IMR-90 (cell line): ENCODE measurements at places on chromosomes 2 and 18. TPM values are rescaled to one million over a fixed set of nuclear protein-coding genes. Genes with fewer than 3 reads are reported as not detected.

DNA sequence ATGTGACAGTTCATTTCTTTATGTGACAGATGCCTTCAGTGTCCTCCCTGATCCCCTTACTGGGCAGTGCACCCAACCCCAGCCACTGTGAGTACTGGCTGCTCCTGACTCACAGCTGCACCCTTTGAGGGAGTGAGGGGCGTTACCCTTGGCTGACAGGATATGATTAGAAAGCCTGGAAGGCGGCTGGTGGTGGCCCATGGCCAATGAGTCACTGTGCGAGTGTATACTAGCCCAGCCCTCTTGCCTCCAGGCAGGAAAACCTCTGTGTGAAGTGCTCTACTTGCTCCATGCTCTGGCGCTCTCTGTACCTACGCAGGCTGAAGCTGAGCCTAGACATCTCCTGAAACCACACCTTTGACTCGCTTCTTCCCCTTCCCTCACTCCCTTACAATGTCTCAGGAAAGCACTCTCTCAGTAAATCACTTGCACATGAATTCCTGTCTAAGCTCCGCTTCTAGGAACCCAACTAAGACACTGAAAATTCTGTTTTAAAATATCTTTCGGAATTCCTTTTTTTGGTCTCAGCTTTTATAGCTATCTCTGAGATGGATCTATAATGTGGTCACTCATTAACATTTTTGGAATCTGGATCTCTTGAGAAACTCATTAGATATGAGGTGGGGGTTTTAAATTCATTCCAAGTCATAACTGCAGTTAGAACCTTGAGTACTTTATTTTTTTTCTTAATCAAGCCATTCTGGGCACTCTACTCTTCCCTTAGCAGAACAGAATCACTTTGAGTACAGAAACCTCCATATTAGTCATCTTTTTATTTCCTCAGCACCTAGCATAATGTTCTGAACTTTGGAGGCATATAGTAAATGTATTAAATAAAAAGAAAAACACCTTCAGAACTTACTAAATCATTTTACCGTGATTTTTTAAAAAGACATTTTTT is 25.3 kb upstream of the STAM2 start:
- peak; percentile 98 for DNase-seq

The FAP gene
- total RNA-seq, result 71.0 and 93.9 TPM in 2 replicates

The ALKAL2 gene
- not detected in 2 replicates for total RNA-seq

The ADRA2B gene
- not detected in 2 replicates for total RNA-seq
